ENCODE measurements at places on chromosomes 5 and 9.

DNA sequence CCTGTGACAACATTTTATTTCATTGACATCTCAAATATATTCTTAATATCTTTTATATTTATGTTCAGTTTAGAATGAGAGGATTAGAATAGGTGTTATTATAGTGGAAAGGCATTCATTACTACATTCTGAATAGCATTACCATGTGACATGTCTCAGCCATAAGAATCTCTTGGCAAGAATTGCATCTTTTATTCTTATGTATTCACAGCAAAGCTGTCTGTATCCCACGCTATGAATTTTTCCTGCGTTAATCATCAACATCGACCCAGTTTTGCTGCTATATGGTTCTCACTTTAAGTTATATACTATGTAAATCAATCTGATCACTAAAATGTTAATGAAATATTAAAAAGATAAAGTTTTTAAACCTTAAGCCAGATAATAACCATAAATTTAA, 248.6 kb downstream of the TMEM232 start:
- DNase-seq: no peak

- DNase-seq: no peak
Measured at GRCh38 chr9:12230708-12231107, 462.5 kb upstream of the TYRP1 start.

DNA sequence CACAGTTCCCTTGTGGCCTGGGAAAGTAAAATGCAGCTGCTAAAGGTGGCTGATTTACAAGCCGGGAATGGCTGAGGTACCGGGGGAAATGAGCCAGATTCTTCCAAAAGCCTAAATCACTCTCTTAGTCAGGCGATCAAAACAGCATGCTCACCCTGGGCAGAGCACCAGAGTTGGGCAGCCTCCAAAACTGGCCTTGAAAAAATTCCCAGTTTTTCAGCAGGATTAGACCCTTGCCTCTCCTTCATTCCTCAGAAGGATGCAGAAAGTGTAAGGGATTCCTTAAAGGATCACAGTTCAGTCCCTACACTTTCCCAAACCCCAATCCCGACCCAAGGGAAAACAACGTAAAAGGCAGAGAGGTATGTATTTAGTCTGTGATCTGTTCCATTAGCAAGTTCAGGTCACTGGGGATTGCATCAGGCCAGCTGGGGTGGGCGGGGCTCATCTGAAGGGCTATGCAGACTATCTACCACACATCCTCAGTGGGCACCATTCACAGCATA, 16.9 kb downstream of the TMEM174 start:
- DNase-seq: no peak

- DNase-seq: no peak
Measured at GRCh38 chr5:6856653-6857052, 143.4 kb downstream of the TENT4A start.

DNA sequence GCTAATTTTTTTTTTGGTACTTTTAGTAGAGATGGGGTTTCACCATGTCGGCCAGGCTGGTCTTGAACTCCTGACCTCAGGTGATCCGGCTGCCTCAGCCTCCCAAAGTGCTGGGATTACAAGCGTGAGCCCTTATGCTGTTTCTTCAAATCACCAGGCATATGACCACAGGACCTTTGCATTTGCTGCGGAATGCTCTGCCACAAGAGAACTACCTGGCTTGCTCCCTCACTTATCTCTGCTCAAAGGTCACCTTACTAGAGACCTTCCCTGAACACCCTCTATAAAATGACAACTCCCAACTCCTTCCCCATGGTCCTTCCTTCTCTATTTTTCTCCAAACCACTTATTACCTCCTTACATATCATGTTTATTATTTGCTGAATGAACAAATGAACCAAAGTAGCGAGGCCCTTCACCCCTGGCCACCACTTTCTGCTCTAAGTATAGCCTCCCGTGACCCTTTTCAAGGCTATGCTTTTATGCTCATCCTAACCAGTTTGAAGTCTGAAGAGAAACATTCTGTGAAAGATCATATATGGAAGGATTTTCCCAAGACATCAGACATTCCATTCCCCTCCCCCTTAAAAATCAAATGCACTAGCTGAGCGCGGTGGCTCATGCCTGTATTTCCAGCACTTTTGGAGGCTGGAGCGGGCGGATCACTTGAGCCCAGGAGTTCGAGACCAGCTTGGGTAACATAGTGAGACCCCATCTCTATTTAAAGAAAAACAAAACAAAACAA, 1.3 kb downstream of the ZER1 start:
- DNase-seq: no peak

DNA sequence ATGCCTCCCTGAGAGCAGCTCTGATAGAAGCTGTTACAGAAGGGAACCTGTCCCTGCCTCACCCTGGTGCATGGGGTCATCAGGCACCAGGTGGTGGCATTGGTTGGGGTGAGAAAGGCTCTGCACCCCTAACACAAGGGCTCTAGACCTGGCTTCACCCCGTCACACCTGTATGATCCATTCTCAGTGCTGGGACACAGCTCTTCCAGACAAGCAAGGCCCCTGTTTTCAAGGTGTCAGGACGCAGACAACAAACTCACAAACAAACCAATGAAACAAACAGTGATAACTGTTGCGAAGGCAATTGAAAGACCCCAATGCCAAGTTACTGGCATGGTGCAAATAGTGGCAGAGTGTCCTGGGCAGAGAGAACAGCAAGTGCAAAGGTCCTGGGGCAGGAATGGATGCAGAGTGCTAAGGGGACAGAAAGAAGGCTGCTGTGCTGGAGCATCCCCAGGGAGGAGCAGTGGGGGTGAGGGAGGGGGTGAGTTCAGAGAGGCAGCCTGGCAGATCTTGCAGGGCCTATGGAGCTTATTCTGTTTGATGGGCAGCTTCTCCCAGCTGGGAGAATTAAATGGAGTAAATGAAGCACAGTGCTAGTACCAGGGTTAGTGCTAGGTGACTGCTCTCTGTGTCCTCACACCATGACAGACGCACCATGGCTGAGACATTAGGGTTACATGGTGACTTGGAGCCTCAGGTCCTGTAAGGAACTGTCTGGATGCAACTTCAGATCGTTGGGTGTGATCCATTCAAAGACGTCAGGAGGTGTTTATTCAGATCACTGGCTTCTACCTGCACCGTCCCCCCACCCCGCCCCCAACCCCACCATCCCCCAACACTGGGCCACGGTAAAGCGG, 67.9 kb upstream of the UNC5A start:
- no peak for DNase-seq

- DNase-seq: no peak
Measured at GRCh38 chr5:163135849-163136248, 301.5 kb upstream of the CCNG1 start.

GRCh38 chr5:123659011-123659410, 147.0 kb downstream of the CSNK1G3 start:
- DNase-seq: no peak

- peak; percentile 62 for DNase-seq
Measured at GRCh38 chr9:7536310-7536939, 263.2 kb downstream of the DMAC1 start.

All from NCI-H2081 (cell line).